NCI-H774 (cell line): ENCODE measurements at places on chromosomes 1 and 21.

GRCh38 chr1:80217377-80217986 is 1211.0 kb upstream of the ADGRL4 start:
- peak; percentile 1 for DNase-seq

GRCh38 chr1:22658385-22659163 is 5.5 kb downstream of the C1QB start:
- DNase-seq = no peak

GRCh38 chr1:150836129-150836773 is 28.2 kb upstream of the CTSK start:
- no peak for DNase-seq

DNA sequence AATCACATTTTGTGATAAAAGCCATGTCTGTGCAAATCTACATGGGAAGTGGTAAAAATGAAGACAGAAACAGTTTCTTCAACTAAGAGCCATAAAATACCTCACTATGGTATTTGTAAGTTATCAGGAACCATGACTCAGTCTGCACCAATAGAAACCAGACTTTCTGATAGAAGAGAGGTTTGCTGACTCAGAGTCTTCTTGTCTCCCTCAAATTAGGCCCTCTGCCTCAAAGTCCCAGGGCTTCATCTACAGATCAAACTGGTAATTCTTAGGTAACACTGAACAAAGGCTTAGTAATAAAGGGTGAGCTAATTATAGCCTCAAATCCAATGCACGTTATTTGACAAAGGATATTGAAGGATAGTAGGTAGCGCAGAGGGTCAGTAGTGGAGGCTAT is 30.9 kb upstream of the SSX2IP start:
- DNase-seq = no peak

- no peak for DNase-seq
Observed at GRCh38 chr1:201503397-201504176, 3.3 kb downstream of the CSRP1 start.

DNA sequence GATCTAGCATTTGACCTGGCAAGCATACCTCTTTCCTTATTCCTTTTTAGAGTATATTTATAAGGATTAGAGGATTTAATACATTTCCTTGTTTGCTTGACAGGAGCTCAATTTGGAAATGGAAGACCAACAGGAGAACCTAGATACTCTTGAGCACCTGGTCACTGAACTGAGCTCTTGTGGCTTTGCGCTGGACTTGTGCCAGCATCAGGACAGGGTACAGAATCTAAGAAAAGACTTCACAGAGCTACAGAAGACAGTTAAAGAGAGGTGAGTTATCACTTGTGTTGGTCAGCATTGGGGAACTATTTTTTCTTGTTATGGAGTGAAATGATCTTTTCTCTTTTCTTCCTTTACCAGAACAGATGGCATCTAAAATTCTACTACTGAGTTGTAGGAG is 123.4 kb upstream of the BMP8A start:
- no peak for DNase-seq

- DNase-seq = no peak
Observed at GRCh38 chr1:2976180-2976562, 45.1 kb upstream of the ACTRT2 start.

GRCh38 chr1:203175237-203175826 is at the start of gene MYBPH:
TSS of gene MYBPH (minus strand) at chr1:203175826. CDS start at chr1:203175755, 71 bp downstream.
- DNase-seq = no peak

GRCh38 chr21:41711416-41712007 is 55.3 kb downstream of the RIPK4 start:
- no peak for DNase-seq

DNA sequence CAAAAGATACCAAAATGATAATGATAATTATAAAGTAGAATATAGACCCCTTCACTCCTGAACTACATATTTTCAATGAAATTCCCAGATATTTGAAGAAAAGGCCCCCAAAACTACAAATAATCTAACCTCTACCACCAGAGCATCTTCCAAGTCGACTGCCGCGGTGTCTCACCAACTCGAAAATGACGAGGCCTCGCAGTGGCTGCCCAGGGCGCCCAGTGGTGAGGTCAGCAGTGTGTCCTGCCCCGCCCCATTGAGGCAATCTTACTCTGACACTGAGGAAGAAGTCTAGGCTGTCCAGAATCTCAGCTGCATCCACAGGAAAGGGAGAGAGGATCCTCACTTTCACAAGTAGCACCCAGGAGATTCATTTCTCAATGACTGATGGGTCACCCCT is 5.2 kb downstream of the DUSP10 start:
- DNase-seq = no peak

- DNase-seq = no peak
Observed at GRCh38 chr1:67840449-67840848, 7.2 kb upstream of the GNG12 start.

DNA sequence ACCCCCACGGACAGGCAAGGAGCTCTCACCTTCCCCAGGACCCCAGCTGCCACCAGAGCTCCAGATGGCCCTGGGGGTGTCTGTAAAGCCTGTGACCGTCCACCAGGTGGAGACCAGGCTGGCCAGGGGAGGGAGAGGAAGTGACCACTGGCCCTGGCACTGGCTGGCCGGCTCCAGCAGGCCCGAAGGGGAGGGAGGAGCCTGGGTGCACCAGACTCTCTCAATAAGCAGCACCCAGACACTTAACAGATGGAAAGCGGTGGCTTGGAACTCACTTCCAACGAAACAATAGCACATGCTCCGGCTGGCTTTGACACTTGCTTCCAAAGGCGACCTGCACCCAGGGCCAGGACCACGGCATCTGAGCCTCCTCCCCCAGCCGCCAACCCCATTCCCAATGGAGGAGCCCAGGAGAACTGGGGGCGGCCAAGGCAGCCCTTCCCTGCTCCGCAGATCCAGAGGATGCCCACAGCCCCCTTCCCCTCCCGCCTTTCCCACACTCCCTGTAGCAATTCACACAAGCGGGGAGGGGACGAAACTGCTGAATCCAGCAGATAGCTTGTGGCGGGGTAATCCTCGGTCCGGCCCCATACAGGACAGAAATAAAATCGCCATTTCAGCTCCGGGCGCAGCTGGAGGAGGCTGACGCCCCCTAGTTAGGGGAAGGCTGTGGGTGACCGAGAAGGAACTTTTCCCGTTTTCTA is 742 bp upstream of the PDE9A start:
- DNase-seq = no peak

GRCh38 chr1:153539395-153540093 is 1.2 kb downstream of the S100A5 start:
- DNase-seq = no peak

DNA sequence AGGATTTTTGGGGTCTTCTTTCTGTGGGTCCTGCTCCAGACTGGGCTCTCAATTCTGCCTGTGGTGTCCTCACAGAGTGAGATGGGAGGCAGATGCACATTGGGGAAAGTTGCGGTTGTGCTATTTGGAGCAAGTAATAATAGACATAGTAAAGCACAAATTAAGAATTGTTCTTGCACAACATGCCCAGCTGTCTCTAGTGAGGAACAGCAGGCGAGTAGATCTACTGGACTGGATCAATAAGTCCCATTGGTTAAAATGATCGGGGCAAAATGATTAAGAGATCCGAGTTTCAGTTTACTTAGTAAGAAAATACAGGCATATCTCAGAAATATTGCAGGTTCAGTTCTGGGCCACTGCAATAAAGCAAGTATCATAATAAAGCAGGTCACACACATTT is 448.3 kb upstream of the PROX1 start:
- DNase-seq = no peak

- no peak for DNase-seq
Observed at GRCh38 chr1:901108-901859, 22.4 kb upstream of the SAMD11 start.

DNA sequence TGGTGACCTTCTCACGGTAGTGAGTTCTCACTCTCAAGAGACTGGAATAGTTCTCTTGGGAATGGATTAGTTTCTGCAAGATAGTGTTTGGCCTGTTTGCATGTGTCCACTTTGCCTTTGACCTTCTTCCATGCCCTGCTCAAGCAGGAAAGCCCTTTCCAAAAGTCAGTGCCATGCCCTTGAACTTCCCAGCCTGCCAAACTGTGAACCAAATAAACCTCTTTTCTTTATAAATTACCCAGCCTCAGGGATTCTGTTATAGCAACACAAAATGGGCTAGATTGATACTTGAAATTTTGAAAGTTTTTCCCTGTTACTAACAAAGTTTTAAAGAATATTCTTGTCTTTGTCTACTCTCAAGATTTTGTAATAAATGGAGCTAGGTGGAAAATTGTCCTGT is 139.6 kb downstream of the SLC35F3 start:
- DNase-seq = no peak

DNA sequence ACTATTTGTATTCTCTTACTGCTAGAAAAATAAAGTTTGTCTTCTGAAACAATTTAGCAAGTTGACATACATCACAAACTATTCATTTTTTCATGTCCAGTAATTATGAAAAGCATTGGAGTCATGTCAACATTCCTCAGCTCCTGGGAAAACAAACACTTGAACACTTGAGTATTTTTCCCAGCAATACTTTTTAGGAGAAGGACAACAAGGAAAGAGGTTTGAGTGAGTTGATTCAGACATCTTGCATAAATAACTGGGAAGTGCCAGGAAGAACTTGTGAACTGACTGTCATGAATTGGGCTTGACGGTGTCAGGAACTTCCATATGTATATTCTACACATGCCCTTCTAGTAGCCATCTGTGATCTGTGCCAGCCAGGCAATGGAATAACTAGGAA is 195.6 kb downstream of the HMCN1 start:
- no peak for DNase-seq

DNA sequence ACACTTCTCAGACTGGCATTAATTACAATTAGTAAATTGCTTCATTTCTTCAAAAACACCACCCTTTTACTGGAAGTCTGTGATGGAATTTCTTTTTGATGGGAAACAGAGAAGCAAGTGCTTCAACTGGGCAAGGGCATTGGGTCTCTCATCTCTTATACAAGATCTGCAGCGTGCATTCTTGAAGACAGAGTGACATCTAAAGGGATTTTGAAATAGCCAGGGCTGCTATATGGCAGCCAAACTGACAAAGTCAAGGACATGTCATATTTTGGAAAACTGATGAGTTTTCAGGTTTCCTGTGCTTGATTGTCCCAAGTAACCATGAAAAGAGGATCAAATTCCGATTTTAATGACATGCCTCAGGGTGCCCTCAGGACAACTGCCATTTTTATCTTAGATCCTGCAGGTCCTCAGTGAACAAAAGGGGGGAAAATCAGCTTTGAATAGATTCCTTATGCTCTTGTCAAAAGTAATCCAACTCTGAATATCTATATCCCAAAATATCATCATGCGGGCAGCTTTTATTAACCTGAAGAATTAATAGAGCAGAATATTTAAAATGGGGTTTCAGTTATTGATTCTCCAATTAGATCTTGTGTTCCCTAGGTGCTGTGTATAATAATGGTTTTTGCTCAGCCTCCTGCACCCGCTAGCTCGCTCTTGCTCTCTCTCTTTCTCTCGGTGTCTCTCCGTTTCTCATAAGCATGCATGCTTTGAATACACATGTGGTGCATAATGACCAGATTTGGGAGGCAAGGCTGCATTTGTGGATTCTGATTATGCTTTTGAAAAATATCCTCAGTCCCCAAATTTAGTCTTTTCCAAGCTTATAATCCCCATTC is 221.8 kb downstream of the TTLL7 start:
- DNase-seq = no peak

DNA sequence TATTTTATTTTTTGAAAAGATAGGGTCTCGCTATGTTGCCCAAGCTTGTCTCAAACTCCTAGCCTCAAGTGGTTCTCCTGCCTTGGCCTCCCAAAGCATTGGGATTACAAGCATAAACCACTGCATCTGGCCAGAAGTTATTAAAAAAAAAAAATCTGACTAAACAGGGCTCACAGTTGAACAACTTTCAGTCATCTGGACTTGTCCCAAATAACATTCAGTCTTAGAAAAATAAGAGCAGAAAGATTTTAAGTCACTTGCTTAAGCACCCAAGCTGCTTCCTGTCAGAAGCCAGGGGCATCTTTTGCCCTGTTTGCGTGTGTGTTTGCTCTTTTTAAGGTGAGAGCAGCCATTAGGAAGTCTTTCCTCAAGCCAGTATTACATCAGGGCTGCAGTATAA is 286.8 kb downstream of the LMO4 start:
- no peak for DNase-seq

- DNase-seq = no peak
Observed at GRCh38 chr1:50285994-50286393, 137.2 kb downstream of the DMRTA2 start.

DNA sequence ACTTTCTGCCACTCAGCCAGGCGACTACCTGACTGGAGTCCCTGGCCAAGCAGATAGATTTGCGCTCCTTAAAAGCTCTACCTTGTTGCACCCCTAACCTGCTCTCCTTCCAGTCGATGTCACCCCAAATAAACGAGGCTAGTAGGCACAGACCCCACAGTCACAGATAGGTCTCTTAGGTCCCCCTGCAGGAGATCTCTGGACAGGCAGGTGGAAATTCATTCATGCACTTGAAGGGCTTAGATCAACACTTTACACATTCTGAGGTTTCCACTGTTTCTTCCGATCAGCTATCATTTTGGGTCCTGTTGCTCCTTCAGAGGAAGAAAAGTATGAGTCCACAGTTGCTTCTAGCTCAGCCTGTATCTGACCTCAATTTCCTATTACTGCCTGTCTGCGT is 272.6 kb upstream of the FMN2 start:
- DNase-seq = no peak

DNA sequence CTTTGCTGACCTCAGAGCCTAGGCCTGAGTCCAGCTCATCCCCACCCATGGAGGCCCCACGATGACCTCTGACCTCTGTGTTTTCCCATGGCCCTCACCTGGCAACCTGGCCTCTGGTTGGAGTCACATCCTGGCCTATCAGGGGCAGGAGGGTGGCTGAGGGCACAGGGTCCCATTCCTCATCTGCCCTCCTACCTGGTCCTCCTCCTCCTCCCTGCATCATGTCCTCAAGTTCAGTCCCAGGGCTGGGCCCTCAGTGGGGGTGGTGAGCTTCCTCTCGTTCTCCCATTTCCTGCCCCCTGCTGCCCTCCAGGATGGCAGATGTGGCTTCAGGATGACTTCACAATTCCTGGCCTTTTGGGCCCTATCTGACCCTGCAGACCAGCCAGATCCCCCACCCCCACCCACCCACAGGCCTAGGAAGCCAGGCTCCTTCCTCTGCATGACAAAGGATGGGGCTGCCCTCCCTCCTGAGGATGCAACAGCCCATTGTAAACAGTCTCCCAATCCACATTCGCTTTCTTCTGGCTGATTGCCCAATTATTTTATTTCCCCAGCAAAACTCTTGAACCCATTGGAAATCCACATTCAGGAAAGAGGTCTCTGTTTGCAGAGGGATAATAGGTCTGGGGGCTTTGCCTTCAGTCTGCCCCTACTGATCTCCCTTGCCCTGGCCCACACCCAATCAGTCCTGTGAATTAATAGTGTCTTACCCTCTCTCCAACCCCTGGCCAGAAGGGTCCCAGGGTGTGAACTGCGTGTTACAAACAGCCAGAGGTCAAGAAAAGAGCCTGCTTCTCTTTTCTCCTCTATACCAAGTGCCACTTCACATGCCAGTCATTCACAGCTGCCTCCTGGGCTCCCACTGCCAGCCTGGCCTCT is 10.3 kb upstream of the LEFTY1 start:
- DNase-seq = no peak

GRCh38 chr1:23110391-23110790 is 58.3 kb downstream of the LUZP1 start:
- no peak for DNase-seq

- no peak for DNase-seq
Observed at GRCh38 chr1:163130225-163130856, 61.2 kb downstream of the RGS4 start.
